Activated CD4-positive, alpha-beta T cell treated with anti-CD3 and anti-CD28 coated beads, Interleukin-2, amount 10 ng/mL, durations not matched to agents 7 days and 5 days (primary cell): ENCODE measurements at places on chromosomes 12 and 14. TPM values are rescaled to one million over a fixed set of nuclear protein-coding genes. Genes with fewer than 3 reads are reported as not detected.

BATF gene
- total RNA-seq: 39.4 TPM

DNA sequence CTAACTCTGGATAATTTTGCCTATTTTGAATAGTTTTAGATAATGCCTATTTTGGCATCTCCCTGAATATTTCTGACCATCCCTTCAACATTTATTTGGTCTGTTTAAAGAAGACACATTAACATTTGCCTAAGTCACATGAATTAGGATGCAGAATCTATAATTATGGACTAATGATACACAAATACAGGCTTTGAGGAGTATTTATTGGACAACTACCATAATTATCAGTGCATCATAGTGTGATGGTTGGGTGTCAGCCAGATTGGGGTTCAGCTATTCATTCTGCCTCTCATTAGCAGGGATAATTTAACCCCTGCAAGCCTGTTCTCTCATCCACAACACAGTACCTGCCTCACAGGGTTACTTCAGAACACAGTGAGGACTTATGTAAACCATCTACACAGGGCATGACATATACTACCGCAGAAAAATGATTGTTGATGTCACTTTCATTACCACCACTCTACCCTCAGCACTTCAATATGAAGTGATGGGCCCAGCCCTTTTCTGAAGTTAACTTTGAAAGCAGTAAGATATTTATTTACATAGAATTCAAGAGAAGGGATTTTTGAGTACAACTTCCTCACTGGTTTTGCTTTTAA, 14.4 kb downstream of the PRKCH start:
- peak; percentile 55 for DNase-seq

GPD1 gene
- 0.37 TPM for total RNA-seq

DNA sequence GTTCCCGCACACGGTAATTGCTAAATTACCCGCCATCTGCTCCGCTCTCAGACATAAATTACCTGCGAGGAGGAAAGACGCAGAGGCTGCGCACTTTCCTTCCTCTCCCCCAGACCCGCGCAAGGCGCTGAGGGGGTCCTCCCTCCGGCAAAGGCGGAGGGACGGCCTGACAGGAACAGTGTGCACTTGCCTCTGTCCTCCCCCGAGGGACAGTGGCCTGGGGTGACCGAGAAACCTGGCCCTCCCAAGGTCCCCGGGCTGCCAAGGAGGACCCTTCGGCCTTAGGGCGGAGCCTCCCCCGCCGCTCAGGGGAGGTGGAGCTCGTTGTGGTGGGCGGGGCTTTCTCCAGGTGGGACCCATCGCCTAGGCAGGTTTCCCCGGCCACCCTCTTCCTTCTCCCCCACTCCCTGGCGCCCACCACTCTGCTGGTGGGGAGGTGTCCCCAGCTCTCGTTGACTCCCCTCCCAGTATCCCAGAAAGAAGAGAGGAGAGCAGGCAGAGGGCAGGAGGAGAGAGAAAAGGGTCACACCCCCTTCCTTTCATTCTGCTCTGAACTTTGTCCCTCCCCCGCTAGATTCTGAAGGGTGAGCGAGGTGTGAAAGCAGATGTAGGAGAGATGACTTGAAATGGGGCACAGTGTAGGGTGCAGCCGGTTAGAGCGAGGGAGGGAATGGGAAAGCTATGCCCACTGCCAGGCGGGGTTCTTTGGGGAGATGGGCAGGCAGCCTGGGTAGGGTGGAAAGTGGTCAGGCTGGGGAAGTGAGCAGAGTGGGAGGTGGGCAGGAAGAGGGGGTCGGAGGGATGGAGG, 11.4 kb upstream of the CALCOCO1 start:
- DNase-seq: peak; percentile 17

DNA sequence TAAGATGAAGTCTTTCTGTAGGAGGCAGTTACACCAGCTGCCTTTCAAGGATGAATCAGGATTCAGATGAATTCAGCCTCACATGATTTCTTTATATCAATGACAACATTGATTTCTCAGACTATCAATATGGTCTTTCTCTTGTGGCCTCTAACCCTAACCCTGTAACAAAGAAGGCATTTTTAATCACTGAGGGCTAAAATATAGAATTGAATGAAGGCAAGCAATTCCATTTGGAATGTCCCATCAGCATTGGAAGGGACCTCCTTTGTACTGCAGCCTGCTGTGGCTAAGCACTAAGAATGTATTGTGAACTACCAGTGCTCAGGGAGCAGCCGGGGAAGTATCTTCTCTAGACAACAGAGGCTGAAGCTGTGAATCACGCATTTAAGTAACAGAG, 90.6 kb upstream of the FRMD6 start:
- DNase-seq: no peak

MANSC4 gene
- not detected for total RNA-seq

RIPK3 gene
- 37.5 TPM for total RNA-seq

RNASE3 gene
- not detected for total RNA-seq

MGAT4C gene
- not detected for total RNA-seq

- DNase-seq: peak; percentile 81
Measured at GRCh38 chr12:47767216-47767724, 5.8 kb upstream of the SLC48A1 start.

PLEK2 gene
- 0.45 TPM for total RNA-seq

- no peak for DNase-seq
Measured at GRCh38 chr14:97328743-97329142, 531.6 kb downstream of the VRK1 start.

TBX5 gene
- not detected for total RNA-seq

DNA sequence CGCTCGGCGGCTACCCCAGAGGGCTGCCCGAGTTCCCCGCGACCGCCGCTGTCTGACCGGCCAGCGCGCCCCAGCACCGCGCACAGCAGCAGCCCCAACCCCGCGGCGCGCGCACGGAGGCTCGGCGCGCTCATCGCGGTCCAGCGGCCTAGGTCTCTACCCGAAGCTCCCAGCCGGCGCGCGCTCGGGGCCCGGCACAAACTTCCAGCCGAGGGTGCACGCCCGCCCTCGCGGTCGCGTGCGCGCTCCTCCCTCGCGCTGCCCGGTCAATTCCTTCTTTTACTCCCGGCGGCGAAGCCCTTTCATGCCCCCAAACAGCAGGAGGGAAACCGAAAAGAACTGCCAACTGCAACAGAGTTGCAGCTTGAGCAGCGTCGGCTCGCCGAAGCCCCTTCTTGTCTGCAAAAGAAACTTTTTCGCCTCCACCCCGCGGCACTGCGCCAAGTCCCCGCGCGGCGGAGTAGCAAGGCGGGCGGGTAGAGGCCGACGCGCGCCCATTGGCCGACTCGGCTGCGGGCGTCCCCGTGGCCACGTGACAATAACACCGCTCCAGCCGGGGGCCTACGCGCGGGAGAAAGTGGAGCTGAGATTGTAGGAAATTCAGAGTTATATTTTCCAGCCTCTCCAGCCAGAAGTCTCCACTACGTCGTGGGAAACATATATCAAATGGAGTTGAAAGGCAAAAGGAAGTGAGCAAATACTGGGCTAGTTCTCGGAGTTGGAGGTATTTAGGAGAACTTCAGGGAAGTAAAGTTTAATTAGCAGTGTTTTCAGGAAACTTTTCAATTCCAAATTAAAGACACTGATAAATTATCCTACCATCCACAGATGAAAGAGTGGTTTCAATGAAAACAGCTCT, at the start of gene LRIG3:
Gene LRIG3 (minus strand): TSS at position 403 of the 859 bp plus-strand sequence. CDS start 269 bp downstream, at position 134.
- no peak for DNase-seq

- DNase-seq: peak; percentile 45
Measured at GRCh38 chr12:132672116-132672515, 15.0 kb downstream of the POLE start.

GRCh38 chr14:68140076-68140741, 320.6 kb downstream of the RAD51B start:
- no peak for DNase-seq

DNA sequence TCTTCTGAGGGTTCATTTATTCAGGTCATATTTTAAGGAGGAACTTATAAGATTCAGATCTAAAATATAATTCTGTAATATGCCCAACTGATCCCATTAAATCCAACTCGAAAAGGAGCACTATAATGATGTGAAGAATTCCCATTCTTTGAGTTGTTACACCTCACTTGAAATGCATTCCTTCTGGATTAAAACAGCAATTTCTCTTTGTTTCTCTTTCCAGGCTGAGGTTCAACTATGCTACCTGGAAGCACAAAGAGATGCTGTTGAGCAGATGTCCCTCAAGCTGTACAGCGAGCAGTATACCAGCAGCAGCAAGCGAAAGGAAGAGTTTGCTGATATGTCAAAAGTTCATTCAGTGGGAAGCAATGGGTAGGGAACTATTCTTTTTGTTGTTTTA, 260.6 kb upstream of the NPAS3 start:
- no peak for DNase-seq

GRCh38 chr12:94940771-94941170, 62.7 kb downstream of the NDUFA12 start:
- no peak for DNase-seq

DNA sequence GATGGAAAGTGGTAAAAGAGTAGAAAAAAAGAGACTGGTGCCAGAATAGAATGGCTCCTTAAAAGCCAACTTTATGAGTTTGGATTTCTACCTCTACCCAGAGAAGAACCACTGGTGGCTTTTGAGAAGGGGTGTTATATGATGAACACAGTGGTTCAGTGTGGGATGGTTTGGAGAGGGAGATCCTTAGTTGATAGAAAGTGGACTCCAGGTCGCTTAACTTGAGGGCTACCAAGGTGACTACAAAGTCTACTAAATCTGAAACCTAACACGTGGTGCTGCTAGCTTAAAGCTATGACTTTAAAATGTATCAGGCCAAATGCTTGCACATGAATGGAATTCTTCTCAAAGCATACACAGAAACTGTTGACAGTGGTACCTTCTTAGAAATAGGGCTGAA, 8.4 kb downstream of the SPTB start:
- no peak for DNase-seq

GRCh38 chr14:95979339-95980042, 59.7 kb upstream of the C14orf132 start:
- no peak for DNase-seq
